ENCODE measurements at places on chromosomes 7 and 10.

DNA sequence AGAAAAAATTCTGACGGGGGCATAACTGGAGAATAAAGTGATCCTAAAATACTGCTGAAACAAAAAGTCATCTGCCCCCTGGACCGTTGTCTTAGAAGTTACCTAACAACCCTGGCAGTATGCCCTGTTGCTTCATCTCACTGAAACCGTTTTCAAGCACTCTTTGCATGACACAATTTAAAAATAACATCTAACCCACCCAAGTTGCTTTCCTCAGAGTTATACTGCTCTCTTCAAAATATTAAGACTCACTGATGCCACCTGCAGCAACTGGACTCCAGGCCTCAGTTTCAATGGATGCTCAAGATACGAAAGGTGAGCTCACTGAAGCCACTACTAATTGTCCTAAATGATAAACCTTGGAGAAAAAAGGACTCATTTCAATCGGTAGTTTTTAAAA, 57.4 kb downstream of the CDK6 start:
- no peak for DNase-seq

DNA sequence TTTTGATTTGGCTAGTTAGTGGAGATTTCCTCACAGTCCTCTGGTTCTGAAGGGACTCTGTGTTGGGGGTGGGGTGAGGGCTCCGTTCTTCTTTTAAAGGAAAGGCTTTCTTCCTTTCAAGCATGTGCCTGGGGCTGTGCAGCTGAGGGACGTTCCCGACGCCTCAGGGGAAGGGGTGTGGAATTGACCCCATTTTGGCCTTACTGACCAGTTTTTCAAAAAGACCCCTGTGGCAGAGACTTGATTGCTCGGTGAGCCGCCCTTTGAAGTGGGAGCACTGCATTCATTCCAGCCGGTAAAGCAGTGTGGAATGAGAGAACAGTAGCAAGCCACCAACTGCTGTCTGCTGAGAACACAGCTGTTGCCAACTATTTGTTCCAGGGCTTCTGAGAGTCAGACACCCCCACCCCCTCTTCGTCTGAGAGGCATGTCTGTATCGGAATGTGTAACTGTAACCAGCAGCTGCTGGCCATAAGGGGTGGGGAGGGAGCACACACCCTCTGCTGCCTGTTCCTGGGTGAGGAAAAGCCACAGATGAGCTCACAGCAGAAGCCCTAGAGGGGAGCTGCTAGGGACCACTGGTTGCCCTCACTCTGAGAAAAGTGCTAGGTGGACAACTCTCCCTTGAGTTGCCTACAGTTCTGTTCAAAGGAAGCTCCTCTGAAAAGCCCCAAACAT, 33.2 kb downstream of the WBP1L start:
- no peak for DNase-seq

DNA sequence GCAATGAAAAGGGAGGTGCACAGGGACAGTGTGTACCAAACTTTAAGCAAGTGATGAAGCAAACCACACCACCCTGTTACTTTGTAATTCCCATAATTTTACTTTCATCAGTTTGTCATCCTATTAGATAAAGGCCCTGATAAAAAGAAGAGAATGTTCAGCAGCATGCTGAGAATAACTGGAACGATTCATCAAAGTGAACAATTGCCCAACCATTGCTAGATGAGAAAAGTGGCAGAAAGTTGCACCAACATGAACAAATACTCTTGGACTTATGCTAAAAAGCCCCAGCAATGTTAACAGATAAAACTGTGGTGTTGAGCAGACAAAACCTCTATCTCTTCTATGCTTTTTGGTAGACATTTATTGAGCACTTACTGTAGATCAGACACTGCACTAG, 75.5 kb upstream of the PCGF5 start:
- no peak for DNase-seq

- no peak for DNase-seq
These were observed 101.3 kb downstream of the SDHAF3 start for GRCh38 chr7:97218767-97219166.

GRCh38 chr10:21993360-21994001, 10.0 kb downstream of the DNAJC1 start:
- DNase-seq = no peak

- no peak for DNase-seq
These were observed 435.8 kb downstream of the EXOC4 start for GRCh38 chr7:133688483-133689239.

DNA sequence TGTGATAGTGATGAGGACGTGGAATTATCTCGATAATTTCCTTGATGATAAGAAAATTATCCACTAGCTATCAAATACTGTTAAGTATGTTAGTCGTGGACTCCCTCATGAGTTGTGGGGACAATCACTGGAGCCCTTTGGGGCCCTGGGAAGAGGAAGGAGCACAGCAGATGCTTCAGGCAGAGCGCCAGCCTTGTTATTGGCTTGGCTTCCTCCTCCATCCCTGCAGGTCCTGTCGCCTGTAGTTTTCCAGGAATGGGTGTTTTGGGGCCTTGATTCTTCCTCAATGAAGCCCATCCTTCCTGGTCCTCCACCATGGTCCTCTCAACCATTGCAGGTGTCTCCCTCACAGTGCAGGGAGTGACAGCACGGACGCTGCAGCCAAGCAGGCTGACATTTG, 32.5 kb upstream of the ZNF32 start:
- DNase-seq = no peak

- DNase-seq = no peak
These were observed 675.1 kb upstream of the PCDH15 start for GRCh38 chr10:55476129-55476528.

- no peak for DNase-seq
These were observed 34.5 kb downstream of the GOT1 start for GRCh38 chr10:99395750-99396445.

DNA sequence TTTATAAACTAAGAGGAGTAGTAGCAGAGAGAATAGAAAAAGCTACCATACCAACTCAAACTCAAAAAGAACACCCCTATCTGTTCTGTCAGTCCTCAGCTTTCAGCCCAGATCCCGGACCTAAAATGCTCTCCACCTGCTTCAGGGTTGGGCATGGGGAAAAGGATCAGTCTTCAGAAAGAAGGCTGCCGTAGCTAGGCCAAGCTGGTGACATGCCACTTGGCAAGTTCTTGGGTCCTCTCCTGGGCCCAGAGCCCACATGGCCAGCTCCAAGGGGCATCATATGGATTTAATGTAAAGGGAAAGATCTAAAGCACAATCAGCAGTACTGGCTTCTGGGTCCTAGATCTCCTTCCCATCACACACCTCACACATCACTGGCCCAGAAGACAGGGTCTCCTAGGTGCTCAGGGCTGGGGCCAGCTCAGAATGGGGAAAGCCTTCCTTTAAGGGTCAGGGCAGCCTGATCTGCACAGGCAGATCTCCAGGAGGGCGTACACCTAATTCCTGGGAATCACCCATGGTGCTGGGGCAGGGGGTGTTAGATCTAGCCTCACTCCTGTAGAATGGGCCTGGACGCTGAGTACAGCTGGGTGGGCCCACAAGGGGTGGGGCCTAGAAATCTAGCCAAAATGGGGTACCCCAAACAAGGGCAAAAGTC, 2.5 kb downstream of the VAX1 start:
- DNase-seq = no peak

DNA sequence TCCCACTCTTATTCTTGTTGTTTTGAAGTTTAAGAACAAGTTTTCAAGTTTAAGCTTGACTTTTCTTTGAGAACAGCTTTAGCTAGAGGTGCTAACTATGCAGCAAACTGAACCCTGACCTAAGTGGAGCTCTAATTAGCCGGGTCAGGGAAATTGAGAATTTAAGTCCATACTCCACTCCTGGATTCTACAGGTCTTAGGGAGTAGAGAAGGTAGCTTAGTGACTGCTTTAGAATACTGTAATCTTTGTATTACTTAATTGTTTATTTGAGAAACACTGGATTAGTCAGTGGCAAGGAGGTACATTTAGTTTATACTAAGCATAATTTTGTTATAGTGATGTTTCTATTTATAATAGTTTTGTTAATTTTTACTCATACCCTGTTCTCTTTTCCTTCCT, 74.6 kb upstream of the STRIP2 start:
- no peak for DNase-seq

DNA sequence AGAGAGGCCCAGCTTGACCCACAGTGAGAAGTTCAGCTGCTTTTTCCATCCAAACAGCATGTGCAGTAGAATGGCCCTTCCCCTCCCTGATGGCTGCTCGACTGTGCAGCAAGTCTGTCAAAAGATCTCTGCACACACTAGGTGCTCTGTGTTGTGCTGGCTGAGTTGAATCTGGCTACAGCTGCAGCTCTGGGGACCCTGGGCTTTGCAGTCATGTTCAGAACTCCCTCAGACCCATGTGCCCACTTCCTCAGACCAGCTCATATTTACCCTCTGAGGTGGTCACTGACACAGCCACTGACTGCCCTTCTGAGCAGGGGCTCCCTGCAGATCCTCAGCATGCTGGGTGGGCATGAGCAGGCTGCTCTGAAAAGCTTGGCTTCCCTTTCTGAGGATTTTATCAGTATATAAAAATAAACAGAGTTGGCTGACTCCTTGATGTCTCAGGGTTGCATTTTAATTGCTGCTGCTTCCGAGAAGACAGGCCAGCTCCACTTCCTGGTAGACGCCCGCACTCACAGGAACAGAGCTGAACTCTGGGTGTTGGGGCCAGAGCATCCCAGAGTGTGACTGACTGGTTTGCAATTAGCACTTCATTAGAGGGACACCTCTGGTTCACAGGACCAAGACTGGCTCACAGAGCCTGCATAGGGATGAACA, 507.9 kb downstream of the RPS24 start:
- no peak for DNase-seq

DNA sequence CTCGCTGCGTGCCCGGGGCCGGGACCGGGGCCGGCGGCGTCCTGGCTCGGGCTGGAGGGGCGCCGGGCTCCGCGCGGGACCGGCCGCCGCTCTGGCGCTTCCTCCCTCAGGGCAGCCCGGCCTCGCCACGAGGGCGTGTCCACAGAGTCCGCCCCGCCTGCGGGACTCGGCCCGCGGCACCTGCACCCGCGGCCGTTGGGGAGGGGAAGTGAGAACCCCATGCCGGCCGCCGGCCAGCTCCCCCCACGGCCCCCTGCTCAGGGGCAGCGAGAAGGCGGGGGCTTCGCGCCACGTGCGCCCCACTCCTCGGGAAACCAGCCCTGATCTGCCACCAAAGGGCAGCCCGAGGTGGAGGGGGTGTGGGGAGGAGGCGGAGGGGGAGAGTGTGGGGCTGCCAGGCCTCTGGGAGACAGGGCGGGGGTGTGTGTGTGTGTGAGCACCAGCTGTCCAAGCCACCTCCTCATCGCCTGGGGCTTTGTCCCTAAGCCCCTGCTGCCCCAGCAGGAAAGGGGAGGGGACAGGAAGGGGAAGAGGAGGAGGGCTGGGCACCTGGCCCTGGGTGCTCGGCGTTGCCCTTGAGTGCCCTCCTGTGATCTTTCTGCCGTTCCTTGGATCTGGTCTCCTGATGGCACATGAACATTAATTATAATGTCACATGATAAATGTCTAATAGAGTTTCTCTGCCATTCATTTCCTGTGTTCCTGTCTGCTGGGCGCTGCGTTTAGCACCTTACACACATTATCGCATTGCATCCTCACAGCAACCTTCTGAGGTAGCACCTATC, at the start of gene PIK3AP1:
Gene PIK3AP1, minus strand, starts transcription at position 93 of the 785 bp plus-strand sequence. CDS start 120 bp downstream, outside the sequence.
- DNase-seq = no peak

DNA sequence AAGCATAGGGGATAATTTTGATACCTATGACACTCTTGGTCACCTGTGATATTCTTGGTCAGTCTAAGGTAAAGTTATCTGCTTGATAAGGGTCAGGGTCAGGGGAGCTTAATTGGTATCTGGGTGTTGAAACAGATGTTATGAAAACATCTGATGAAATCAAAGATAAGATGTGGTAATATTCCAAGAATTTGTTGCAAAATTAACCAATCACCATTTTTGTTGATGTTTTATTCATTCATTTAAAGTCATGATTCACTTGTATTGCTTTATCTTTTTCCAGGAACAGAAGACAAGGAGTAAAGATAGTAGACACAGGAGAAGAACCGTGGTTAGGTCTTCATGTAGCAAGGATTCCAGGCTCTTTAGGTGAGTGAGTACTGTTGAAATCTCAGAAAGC, 103.1 kb downstream of the SEMA3C start:
- DNase-seq = no peak

GRCh38 chr10:119029613-119030420, at the start of gene NANOS1:
Gene NANOS1, plus strand, starts transcription at chr10:119029714. Its CDS starts 88 bp downstream, at chr10:119029802.
- DNase-seq = no peak

- no peak for DNase-seq
These were observed 242.6 kb downstream of the GLRX3 start for GRCh38 chr10:130378556-130379400.
